Stimulated activated CD4-positive, alpha-beta T cell treated with anti-CD3 and anti-CD28 coated beads, Interleukin-1b, Interleukin-23, amount 100 ng/mL, for 48 hours (primary cell): ENCODE measurements at places on chromosomes 5 and 9.

DNA sequence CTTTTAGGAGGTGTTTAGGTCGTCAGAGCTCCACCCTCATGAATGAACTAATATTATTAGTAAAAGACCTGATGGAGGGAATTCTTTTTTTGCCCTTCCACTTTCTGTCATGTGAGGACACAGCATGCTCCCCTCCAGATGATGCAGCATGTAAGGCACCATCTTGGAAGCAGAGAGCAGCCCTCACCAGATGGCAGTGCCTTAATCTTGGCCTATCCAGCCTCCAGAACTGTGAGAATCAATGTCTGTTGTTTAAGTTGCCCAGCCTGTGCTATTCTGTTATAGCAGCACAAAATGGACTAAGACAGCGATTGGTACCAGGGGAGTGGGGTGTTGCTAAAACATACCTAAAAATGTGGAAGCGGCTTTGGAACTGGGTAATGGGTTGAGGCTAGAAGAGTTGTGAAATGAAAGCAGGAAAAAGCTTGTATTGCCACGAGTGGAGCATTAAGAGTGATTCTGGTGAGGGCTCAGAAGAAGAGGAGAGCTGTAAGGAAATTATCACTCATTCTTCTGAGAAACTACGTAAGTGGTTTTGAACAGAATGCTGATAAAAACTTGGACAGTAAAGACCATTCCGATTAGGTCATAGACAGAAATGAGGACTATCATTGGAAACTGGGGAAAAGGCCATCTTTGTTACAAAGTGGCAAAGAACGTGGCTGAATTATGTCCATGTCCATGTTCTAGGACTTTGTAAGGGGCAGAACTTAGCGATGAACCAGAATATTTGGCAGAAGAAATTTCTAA lies 28.6 kb downstream of the PTPDC1 start:
- no peak for DNase-seq

GRCh38 chr9:113709721-113710120 lies 166.4 kb upstream of the ZNF618 start:
- DNase-seq, result no peak

GRCh38 chr5:67790390-67790789 lies 425.2 kb upstream of the PIK3R1 start:
- DNase-seq, result no peak

DNA sequence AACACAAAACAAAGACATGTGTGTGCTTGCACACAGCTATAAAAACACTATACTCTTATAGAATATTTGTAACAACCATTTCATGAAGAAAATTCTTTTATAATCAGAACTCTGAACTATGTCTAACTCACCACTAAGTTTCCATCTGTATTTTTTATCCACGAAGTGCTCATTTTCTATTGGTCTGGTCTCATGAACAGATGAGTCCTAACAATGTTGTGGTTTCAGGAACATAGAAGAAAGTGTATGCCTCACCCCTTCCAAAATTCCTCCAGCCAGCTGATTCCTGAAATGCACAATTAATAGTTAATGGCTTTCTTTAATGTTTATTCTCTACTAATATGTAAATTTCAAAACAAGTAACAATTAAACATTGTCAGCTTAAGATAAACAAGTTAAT lies 325.3 kb upstream of the GRAMD2B start:
- DNase-seq, result no peak

- no peak for DNase-seq
Observed at GRCh38 chr5:54873691-54874090, 111.7 kb downstream of the ESM1 start.

DNA sequence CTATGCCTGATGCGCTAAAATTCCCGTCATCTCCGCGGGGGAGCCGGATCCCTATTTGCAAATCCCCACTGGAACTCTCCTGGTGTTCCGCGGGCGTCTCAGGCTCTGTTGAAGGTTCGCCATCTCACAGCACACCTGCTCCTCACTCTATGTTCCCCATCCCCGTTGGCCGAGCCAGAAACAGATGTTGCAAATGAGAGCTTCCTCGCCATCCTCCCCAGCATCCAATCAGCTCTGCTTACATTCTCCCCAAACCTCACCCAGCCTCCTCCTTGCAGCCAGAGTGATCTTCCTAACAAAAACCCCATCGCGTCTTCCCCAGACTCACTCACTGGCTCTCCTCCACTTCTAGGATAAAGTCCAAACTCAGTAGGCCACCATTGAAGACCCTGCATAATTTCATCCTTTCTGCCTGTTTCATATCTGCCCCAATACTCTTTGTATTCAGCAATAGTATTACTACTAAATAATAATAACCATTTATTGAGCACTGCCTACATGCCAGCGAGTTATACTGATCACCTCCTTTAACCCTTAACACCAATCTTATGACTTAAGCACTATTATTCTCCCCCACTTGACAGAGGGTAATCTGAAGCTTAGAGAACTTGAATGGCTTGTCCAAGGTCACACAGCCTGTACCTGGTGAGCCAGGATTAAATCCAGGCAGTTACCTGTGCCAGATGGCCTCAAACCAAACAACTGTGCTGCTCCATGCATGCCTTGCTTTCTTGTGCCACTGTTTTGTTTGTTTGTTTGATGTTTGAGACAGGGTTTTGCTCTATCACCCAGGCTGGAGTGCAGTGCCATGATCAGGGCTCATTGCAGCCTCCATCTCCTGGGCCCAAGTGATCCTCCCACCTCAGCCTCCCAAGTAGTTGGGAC lies 14.0 kb downstream of the AQP7 start:
- DNase-seq, result no peak

GRCh38 chr9:71822456-71822855 lies 54.1 kb upstream of the CEMIP2 start:
- no peak for DNase-seq

GRCh38 chr5:75522025-75522424 lies 10.3 kb downstream of the POLK start:
- DNase-seq, result no peak

DNA sequence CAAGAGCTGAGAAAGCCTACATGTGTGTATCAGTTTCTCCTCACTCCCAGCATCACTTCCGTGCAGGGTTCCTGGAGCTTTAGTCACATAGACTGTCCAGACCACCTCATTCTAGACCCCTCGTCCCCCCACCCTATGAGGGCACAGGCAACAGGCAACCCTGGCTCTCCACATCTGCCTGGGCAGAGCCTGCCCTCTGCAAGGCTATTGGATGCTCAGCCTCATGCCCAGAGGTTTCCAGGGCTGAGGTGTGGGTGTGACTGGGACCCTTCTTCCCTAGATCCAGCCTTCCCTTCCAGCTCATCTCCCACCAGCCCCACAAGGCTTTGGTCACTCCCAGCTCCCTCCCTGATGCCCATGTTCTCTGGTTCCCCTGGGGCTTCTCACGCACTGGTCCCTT lies 161.4 kb downstream of the PAX5 start:
- DNase-seq, result no peak

GRCh38 chr5:41196197-41196596 lies 17.1 kb downstream of the C6 start:
- no peak for DNase-seq

GRCh38 chr9:114989600-114990410 lies 59.4 kb upstream of the TNFSF8 start:
- DNase-seq, result peak; percentile 88

DNA sequence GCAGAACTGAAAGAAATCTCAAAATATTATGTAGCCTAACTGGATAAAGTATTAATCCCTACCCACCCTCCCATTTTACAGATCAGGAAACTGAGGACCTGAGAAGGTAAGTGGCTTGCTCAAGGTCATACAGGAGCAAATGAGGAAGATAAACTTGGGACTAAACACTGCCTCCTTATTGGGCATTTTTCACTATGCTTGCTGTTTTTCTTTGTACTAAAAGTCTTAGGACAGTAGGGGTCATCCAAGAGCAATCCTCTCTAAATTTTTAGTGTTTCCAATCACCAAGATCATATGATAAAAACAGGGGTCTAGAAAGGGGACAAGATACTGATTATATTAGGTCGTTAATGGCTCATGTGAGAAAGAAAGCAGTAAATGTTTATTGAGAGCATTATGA lies 80.8 kb downstream of the RORB start:
- no peak for DNase-seq

GRCh38 chr5:162068412-162068811 lies 839 bp downstream of the GABRG2 start:
- no peak for DNase-seq

- DNase-seq, result no peak
Observed at GRCh38 chr5:126681970-126682369, 81.2 kb downstream of the PHAX start.

- no peak for DNase-seq
Observed at GRCh38 chr5:173456751-173457171, 128.5 kb upstream of the STC2 start.

- no peak for DNase-seq
Observed at GRCh38 chr5:91946870-91947269, 563.8 kb upstream of the ARRDC3 start.

- DNase-seq, result peak; percentile 22
Observed at GRCh38 chr9:136119061-136119882, 597 bp upstream of the TMEM250 start.

- no peak for DNase-seq
Observed at GRCh38 chr9:79152306-79152705, 419.5 kb upstream of the TLE4 start.

DNA sequence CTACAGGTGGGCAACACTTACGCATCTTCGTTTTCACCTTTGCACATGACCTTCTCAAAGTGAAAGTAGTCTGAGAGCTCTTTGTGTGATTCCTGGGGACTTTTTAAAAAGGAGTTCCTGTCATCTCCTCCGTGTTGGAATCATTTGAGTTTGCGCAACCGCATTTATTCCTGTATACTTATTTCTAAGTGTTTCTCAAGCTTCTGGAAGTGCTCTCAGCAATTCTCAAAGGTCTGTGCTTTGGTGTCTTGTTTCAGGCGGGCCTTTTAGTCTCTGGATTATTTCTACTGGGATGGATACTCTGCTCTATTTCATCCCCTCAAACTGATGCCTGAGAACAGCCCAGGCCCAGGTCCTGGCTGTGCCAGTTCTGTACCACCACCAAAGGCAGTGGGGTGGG lies 226.5 kb upstream of the TUT7 start:
- DNase-seq, result no peak
